ENCODE measurements at places on chromosomes 3 and 15. TPM values are rescaled to one million over a fixed set of nuclear protein-coding genes. Genes with fewer than 3 reads are reported as not detected.

The HLTF gene
- 49.9 TPM for total RNA-seq

The GOLGA8G gene
- not detected for total RNA-seq

The ECE2 gene
- total RNA-seq = not detected

The COL6A5 gene
- total RNA-seq = 0.14 TPM

The CCR3 gene
- total RNA-seq = 0.14 TPM
